ENCODE measurements at places on chromosomes 7 and 10.

- no peak for DNase-seq
Observed at GRCh38 chr7:2044311-2044882, 188.3 kb downstream of the MAD1L1 start.

DNA sequence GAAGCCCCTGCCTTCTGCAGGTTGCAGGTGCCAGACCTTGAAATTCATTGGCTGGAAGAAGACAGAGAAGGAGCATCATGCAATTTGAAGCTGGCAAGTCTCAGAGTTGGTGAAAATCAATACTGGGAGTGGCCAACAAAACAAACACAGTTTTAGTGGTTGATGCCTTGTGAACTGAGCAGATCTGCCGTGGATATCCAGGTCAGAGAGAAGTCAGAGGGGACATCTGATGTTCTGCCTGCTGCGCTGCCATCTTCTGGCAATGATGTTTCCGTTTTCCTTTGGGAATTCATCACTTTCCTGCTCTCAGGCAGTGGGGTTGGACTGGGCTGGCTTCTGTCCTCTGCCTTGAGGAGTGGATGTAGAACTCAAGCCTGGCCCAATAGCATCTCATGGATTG is 132.0 kb downstream of the RPS24 start:
- DNase-seq = peak; percentile 94

GRCh38 chr10:71990706-71991269 is 26.6 kb downstream of the CHST3 start:
- no peak for DNase-seq

GRCh38 chr7:45715471-45716352 is 141.5 kb downstream of the ADCY1 start:
- no peak for DNase-seq

GRCh38 chr10:34223658-34224057 is 591.4 kb downstream of the PARD3 start:
- no peak for DNase-seq

DNA sequence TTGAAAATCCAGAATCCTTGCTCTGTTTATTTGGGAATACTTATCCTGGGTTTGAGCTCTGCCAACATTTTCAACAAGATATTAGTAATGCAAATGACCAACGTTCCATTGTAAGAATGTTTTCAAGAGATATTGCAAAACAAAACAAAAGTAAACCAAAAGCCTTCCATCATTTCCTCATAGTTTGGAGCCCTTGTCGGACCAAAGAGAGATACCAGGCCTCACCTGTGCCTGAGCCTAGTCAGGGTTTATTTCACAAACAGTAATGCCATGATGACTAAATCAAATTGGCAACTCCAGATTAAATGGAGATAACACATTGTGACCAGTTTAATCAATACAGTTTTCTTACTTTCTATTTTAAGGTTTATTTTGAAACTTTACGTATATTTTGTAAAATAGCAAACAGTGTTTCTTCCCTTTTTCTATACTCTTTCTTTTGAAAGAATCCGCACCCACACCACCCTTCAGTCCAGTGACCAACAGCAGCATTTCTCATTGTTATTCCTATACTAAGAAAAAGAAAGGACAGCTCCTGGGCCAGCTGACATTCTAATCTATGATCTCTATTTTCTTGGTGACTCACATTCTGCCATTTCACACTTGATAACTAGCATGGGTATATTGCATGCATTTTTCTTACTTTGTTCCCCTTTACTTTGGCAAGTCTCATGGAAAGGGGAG is 168.5 kb upstream of the MEOX2 start:
- DNase-seq = no peak

DNA sequence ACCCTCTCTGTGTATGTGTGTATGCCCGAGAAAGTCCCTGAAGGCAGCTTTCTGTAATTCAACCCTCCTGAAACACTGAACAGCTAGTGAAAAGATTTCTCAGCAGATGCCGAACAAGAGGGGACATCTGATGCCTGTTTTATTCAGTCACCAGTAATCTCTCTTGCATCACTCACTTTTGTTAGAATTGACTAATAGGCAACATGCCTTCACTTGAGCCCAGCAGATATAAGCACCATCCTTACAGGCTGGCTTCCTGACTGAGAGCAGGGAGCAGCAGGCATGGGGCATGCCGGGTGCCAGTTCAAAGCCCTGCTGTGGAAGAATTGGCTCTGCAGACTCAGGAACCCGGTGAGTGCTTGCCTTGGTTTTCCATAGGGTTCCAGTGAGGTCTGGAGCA is at the start of gene ABCA13:
Gene ABCA13 (plus strand): TSS at position 257 of the 400 bp plus-strand sequence. CDS start 26 bp downstream, at position 283.
- no peak for DNase-seq

GRCh38 chr7:105429746-105430612 is 41.3 kb upstream of the SRPK2 start:
- peak; percentile 19 for DNase-seq

- DNase-seq = no peak
Observed at GRCh38 chr7:46940178-46940577, 641.7 kb downstream of the TNS3 start.

GRCh38 chr10:131832056-131832685 is 68.6 kb upstream of the PPP2R2D start:
- DNase-seq = no peak

DNA sequence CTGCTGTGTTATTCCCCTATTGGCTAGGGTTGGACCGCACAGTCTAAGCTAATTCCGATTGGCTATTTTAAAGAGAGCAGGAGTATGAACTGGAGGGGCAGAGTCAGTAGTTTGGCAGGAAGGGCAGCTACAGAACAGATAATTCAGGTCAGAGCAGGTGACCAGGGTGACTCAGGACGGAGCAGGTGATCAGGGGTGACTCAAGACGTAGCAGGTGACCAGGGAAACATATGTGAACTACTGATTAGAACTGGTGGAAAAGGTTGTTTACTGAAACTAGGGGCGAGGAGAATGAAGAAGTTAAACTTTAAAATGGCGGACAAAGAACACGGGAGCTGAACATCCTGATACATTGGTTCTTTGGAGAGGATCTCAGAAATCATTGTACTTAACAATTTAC is 102.3 kb downstream of the CCDC7 start:
- no peak for DNase-seq

DNA sequence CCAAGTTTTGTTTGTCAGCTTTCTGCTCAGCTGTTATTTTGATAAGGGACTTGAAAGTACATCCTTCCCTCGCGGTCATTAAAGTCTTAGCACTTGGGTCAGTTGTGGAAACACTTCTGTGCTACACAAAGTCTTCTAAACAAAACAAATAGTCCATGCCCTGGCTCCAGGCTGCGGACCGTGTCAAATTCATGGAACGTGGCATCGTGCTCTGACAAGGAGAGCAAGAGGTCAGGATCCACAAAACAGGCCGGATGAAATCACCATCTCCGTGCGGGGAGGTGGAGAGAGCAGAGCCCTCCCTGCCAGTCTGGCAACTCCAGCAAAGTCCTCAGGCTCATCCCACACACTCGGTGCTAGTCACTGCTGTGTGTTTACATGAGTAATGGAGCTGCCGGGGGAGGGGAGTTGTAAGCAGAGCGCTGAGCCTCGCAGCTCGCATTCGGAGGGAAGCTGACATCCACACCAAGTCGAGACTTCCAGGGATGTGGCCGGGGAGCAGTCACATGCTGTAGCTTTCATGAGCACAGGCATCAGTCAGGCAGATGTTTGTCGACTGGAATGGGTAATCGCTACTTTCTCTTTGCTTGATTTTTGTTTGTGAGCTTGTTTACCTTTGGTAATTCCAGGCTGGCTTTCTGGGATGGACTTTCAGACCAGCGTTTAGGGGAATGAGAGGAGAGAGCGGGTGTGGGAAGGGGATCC is 147.6 kb downstream of the ARID5B start:
- DNase-seq = peak; percentile 36

DNA sequence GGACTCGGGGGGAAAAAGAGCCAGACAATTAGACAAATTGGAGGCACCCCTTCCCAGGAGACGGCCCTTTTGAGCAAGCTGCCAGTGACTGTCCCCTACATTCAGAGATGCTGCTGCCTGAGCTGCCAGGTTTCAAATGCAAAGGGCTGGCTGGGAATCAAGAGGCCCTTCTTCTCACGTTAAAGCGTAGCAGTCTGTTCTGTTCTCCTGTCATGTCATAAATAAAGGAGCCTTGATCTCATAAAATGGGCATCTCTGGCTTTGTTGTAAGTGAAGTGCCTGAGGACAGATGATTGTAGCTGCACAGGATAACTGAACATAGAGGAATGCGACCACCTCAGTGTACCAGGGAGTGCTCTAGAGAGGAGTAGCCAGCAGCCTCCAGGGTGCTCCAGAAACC is 917.9 kb downstream of the GRID1 start:
- DNase-seq = no peak

- DNase-seq = no peak
Observed at GRCh38 chr7:106108991-106109390, 3.1 kb downstream of the SYPL1 start.

GRCh38 chr7:107694386-107694785 is 33.8 kb downstream of the SLC26A4 start:
- DNase-seq = no peak

GRCh38 chr7:101856473-101857357 is 39.3 kb downstream of the CUX1 start:
- DNase-seq = peak; percentile 84

DNA sequence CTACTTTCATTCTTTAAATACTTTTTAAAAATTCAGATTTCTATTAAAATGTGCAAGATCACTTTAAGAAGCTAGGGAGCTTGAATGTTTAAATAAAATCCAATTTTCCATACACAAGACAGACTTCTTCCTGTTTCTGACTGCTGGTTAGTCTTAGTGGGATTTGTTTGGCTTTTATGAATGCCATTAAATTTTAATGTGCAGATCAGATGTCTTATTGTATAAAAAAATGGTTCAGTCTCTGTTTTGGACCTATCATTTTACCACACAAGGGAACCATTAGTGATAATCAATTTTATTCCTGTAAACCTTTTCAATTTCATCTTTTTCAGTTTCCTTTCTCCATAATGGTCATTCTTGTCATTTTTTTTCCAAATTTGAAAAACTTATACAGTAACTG is 63.2 kb downstream of the VCL start:
- no peak for DNase-seq

DNA sequence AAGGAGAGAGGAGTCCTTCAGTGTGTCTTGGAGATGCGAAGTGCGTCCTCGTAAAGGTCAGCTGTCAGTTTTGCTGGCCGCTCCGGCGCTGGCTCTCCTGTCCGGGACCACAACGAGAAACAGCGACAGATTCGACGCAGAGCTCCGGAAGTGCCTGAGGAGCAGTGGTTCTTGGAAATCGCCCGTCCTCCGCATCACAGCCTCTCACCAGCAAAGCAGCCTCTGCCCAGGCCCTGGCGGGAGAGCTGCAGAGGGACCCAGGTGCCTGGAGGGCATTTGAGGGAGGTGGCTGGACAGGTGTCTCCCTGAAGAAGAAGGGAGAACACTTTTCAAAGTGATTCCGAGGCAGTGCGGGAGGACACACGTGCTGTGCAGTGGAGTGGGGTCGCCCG is 11.6 kb upstream of the AP5Z1 start:
- no peak for DNase-seq

DNA sequence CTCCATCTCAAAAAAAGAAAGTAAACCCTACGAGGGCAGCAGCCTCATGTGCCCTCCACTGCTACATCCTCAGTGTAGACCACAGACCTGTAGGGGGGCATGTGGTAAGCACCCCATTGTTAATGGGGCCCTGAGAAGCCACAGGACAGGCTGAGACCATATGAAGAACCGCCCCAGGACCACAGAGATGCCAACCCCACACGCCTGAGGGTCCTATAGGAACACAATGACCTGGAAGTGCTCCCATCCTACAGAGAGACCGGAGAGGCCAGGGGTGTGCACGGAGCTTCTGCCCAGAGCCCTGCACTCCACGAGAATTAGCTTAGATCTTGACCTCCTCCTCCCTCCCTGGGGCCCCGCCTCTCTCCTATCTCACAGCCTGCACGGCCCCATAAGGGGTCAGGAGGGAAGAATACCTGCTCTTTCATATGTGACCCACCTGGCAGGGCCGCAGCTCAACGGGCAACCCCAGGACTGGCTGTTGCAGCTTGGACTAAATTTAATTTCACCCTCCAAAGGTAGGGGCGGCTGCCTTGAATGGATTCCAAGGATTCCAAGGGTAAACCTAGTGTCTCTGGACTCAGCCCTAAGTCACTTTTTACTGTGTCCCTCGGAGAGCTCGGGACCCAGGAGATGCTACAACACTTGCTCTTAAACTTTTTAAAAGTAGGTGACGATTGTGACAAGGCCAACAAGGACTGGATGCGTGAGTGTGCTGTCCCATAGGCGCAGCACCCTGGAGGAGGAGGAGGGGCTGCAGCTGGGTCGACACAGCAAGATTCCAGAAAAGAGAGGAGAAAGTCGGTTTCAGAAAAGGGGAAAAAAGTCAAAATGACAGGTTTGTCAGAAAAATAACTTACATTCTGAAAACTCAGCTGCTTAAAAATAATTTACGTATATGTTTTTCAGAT is 24.2 kb downstream of the PRKAG2 start:
- no peak for DNase-seq

DNA sequence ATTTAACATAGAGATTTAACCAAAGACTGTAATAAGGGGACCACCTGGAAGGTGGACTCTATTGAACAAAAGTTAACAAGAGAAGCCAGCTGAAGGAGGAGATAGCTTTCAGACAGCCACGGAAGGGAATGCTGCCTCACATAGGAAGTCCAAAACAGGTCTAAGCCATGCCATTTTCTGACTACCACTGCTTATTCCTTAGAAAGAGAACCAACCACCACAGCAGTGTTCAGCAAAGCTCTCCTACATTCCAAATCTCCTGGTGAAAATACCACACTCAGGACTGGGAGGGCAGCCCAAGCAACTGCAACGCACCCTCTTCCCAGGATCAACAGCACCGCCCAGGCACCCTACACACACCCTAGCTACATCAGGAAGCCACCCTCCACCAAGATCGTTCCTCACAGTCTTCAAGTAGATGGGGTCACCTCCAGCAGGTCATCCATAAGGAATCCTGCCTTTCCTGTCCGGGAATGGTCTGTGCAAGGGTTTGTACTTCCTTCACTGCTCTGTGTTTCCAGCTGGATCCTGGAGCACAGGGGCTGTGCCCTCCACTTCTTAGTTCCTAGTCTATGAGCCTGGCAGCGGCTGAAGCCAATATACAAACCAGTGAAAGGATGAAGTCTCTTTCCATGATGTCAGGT is 2.5 kb downstream of the KIAA1549 start:
- peak; percentile 13 for DNase-seq

GRCh38 chr7:90298145-90299038 is 22.7 kb downstream of the FAM237B start:
- DNase-seq = peak; percentile 51

DNA sequence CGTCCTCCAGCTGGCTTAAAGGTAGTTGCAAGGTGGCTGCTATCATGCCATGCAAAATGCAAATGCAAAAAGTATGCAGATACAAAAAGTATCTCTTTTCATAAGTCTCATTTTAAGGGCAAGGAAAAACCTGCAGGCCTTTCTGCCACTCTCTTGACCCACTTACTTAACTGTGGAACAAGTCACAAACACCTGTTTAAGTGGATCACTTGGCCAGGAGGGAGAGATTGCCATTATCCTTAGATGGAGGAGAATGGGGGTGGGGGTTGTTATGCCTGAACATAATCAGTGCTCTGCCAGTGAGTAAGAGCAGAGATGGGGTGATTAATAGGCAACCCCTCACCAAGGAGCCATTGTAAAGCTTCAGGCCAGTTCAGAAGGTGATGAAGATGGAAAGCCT is 25.1 kb upstream of the HERPUD2 start:
- DNase-seq = no peak
